ENCODE measurements at places on chromosomes 1 and 21.

- DNase-seq: no peak
Observed at GRCh38 chr21:45444385-45444784, 39.4 kb downstream of the COL18A1 start.

DNA sequence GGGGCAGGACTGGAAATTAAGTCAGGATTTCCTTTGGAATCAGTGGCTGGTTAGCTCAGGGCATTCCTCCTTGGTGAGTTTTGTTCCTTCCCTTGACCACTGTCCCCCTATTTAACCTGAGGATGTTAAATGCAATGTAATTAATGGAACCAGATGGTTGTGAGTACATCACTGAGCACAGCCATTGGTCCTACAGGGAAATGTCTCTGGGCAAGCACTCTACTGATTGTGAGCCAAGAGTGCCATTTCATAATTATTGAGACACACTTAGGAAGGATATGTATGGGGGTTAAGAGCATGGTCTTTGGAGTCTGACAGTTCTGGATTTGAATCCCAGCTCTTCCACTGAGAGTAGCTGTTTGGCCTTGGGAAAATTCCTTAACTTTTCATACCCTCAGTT lies 74.4 kb downstream of the SPAG17 start:
- DNase-seq: no peak

- DNase-seq: no peak
Observed at GRCh38 chr1:115969509-115969908, 6.8 kb upstream of the SLC22A15 start.

DNA sequence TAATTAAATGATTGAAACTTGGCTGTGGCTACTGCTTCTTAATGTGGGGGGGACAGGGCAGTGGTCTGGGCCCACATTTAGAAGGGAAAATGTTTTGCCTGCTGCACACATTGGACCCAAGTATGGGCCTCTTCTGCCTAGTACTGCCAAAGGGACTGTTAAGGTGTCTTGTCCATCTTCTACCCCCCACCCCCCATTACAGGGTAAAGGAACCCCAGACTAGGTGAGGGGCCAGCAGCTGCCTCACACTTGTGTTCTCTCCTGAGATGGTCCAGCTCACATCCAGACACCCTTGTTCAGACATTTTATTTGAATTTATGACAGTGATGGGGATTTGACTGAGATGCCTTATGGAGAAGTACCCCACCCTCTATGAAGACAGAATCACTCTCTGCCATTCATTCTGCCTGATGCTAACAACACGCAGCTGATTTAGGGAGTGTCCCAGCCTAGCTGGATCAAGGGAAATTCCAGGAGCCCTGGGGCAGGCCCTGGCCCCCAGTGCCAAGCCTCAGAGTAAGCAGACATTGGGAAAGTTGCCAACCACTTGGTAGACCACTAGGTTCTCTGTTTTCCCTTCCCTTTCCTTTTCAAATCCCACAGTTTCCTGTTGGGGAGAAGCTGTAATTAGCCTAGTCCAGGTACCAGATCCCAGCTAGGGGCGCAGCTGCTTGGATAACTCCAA lies 42.1 kb downstream of the YARS1 start:
- no peak for DNase-seq

DNA sequence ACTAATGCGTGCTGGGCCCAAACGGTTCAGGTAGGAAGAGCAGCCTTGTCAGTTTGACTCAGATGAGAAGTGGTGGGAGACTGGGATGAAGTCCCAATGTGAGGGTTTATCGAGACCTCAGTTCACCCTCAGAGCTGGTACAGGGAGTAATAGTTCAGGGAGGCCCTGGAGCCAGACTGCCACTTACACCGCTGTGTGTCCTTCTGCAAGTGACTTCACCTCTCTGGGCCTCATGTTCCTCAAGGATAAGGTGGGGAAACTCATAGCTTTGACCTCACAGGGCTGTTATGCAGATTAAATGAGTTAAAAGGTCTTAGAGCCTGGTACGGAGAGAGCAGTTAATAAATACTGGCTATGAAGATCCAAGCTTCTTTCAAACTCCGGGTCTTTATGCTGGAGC lies 219.9 kb downstream of the TRABD2B start:
- no peak for DNase-seq

DNA sequence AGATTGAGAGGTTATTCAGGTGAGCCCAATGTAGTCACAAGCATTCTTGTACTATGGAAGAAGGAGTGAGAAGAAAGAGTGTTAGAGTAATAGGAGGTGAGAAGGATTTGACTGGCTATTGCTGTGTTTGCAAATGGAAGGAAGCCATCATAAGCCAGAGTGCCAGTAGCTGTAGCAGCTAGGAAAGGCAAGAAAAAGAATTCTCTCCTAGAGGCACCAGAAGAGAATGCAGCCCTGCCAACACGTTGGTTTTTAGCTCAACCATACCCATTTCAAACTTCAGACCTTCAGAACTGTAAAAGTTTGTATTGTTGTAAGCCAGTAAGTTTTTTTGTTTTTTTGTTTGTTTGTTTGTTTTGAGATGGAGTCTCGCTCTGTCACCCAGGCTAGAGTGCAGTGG lies 8.9 kb upstream of the IL12RB2 start:
- DNase-seq: no peak

GRCh38 chr1:221487781-221488524 lies 253.9 kb downstream of the DUSP10 start:
- DNase-seq: no peak

GRCh38 chr1:211742889-211743529 lies 67.6 kb upstream of the NEK2 start:
- no peak for DNase-seq

DNA sequence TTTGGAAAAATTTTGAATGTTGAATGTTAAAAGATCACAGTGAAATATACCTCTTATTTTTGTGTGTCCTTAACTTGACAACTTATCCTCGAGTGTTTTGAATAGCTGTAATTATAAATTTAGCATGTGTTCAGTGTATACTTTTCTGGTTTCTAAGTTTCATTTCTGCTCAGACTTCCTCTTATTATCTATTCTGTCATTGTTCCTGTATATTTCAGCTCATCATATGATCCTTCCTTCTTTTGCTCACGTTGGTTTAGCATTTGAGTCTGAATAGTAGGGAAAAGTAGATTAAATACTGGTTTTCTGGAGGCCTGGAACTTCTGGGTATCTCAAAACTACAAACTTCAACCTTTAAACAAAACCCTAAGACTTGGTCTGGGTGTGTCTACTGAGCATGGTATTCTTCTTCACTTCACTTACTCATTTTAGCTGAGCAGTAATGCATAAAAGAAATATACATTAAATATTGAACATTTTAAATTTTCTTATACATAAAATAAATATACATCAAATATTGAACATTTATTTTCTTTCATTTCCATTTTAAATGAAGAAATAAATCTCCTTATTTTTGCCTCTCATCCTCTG lies 3.3 kb upstream of the ATP6V1G3 start:
- no peak for DNase-seq

- DNase-seq: no peak
Observed at GRCh38 chr1:248790456-248790855, 34.9 kb upstream of the LYPD8 start.

- no peak for DNase-seq
Observed at GRCh38 chr21:41360072-41360821, 1.6 kb upstream of the MX2 start.

GRCh38 chr1:117535821-117536220 lies 70.0 kb upstream of the TENT5C start:
- no peak for DNase-seq

DNA sequence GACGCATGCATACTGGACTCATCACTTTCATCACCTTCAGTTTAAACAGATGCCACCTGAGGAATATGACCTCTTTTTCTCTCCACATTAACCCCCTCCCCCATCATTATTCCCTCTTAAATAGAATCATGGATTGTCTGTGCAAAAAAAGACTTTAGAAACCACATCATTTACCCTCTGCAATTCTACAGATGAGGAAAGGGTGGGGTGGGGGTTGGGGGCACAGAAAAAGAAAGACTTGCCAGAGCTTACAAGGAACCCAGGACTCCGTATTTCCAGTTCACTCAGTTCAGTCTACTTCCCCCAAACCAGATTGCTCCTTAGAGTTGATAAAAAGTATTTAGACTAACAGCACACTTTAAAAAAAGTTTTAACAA lies 26.2 kb upstream of the NFIA start:
- DNase-seq: no peak

GRCh38 chr1:93595266-93595665 lies 86.4 kb downstream of the BCAR3 start:
- no peak for DNase-seq

DNA sequence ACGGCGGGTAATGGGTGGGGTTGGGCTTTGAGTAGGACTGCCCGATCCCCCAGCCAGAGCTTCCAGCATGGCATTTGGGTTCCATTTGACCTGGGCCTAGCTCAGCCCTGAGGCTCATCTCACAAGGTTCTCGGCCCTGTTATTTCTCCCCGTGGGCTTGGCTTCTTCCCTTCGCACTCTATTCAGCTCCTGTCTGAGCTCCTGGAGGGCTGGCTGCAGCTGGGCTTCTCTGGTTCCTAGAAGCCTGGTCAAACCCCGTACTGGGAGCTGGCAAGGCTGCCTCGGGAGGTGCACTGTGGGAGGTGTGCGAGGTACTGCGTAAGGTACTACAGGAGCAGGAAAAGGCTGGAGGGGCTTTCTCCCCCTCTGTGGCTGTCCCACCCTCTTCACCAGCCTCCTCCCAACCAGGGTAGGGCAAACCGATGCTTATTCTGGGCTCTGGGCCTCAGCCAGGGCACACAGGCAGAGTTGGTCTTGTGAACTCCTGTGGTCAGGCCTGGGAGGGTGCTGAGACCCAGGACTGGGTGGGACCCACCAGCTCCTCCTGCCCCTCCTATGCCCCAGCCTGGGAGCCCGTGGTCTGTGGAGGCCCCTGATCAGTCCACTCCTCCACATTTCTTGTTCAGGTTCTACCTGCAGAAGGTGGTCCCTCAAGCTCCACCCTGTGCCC lies 814 bp downstream of the A3GALT2 start:
- no peak for DNase-seq

GRCh38 chr1:81179242-81179641 lies 621.5 kb upstream of the ADGRL2 start:
- no peak for DNase-seq

DNA sequence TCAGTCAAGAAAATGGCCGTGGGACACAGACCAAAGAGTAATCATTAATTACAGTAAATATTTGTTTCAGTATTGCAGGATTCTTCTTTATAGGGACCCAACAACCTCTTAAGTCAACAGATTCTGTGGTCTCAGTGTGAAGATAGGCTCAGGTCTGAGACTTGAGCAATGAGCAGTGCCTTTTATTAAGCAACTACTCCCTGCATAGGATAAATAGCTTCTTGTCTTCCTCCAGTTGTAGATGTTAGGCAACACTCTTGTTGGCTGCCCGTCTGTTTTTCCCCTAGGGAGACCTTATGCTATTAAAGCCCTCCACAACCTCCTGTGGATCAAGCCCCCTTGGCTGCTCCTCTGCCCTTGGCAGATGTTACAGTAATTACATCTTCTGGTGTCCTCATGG lies 1.8 kb upstream of the OMA1 start:
- no peak for DNase-seq

GRCh38 chr1:206702260-206702659 lies 17.6 kb downstream of the MAPKAPK2 start:
- no peak for DNase-seq

DNA sequence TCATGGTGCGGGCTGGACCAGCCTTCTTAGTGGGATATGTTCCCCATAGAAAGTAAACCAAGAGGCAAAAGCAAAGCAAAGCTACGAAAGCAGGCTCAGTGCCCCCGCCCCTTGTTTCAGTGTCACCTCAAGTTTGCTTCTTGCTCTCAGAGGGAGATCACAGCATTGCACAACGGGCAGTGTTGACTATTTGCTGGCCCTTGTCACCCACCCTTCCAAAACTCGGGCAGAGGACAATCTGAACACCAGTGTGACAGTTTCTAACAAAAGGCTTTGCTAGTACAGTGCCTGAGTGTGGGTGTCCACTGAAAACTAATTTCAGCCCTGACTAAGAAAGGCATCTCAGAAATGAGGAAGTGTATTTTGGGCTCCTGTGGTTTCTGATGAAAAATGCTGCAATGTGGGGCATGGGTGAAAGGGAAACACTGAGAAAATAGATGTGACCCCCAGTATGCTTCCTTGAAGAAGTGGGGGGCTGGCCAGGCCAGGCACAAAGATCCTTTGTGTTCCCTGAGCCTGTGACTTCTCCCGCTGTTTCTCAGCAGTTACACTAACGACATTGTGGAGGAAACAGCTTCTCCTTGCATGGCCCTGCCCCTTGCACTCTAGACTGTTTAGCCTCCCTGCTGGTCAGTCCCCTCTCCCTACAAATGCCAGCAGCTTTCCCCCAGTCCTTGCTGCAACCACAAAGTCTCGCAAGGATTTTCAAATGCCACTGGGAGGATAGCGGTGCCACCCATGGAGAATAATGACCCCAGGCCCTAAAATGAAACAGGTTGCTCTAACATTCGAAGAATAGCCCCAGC lies 33.3 kb upstream of the KCNE1 start:
- peak; percentile 81 for DNase-seq

- DNase-seq: no peak
Observed at GRCh38 chr1:110466646-110467280, 15.8 kb downstream of the PROK1 start.

DNA sequence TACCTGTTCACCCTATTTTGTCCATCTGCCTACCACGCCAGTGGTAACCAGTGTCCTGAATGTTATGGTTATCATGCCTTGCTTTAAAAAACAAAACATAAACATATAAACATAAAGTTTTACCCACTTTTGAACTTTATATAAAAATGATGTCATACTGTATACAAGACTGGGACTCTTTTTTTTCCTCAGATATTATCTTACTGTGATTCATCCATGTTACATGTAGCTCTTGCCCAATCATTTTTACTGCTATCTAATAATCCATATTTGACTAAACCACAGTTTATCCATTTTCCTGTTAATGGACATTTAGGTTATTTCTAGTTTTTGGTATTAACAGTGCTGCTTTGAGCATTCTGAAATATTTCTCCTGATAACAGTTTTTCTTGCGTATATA lies 78.8 kb downstream of the GPR161 start:
- no peak for DNase-seq

DNA sequence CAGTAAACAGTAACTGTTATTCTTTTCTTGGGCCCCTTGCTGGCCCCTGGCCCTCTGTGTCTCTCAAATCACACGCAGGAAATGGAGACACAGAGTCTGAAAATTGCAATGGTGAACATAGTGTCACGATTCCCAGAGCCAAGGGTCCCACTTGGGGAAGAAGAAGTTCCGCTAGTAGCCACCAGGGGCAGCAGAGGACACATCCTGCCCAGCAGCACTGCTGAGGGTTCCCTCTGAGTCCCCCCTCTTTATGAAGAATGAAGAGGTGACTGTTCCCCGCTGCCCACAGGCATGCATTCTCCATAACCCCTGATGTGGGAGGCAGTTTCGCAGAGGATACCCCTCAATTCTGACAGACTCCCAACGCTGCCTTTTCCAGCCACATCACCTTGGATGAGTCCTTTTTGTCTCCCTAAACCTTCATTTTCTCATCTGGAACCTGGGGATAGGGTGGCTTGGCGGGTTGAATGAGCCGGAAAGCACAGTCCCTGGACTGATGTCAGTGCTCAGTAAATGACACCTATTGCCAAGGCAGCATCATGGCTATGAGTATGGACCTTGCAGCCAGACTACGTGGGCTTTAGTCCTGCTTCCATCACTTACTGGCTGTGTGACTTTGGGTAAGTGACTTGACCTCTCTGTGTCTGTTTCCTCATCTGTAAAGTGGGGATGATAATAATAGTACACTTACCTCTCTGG lies 238.0 kb upstream of the TMEM51 start:
- peak; percentile 46 for DNase-seq
